Fibroblast of skin of back (primary cell): ENCODE measurements at places on chromosomes 5 and 9.
A peak's percentile ranks its signal among the peaks of the same experiment; 100 is the strongest.

DNA sequence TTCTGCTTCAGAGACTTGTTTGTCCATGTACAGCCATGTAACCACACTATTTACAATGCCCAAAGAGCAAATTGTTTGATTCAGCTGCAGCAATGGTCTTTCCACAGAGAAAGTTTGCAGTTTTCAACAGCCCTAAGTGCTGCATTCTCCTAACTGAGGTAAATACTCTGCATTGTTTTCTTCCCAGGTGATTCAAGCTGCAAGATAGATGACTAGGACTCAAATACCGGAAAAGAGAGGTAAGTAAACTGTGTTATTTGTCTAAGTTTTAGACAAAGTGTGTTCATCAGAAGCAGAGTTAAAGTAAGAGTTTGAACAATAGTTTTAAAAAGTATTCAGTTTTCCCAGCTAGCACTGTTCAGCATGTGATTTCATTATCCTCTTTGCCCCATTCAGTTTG is 1046.7 kb upstream of the C9orf72 start:
- DNase-seq: no peak

- DNase-seq: no peak
Observed at GRCh38 chr5:61617039-61617438, 285.0 kb downstream of the ZSWIM6 start.

GRCh38 chr5:136638084-136638483 is 272.7 kb upstream of the TRPC7 start:
- peak; percentile 22 for DNase-seq

- DNase-seq: peak; percentile 27
Observed at GRCh38 chr9:83920469-83920926, 734 bp downstream of the KIF27 start.

GRCh38 chr5:172795318-172795977 is 24.5 kb upstream of the DUSP1 start:
- peak; percentile 97 for DNase-seq

GRCh38 chr9:122236681-122237080 is 7.9 kb upstream of the LHX6 start:
- no peak for DNase-seq

GRCh38 chr9:111069183-111069582 is 30.9 kb upstream of the LPAR1 start:
- no peak for DNase-seq

- peak; percentile 22 for DNase-seq
Observed at GRCh38 chr9:27967210-27967609, 393.9 kb upstream of the C9orf72 start.

DNA sequence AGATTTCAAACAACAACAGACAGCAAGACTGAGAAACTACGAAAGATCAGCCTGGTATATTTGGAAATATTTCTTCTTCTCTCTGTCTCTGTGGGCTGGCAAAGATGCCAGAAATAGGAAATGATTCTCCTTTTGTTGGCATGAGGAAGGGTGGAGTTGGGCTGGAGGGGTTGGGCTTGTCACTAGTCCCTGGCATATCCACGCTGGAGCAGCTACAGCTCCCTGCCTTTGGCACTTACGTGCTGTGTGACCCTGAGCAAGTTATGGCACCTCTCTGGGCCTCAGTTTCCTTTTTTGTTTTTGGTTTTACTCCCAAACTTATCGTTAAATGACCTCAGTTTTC is 354 bp upstream of the KCNMB1 start:
- no peak for DNase-seq

- peak; percentile 26 for DNase-seq
Observed at GRCh38 chr5:109399092-109399759, 10.5 kb downstream of the PJA2 start.

- peak; percentile 44 for DNase-seq
Observed at GRCh38 chr5:1053391-1054017, 44.9 kb downstream of the NKD2 start.
